ENCODE measurements at places on chromosomes 3 and 15.
A peak's percentile ranks its signal among the peaks of the same experiment; 100 is the strongest.

- no peak for DNase-seq
Measured at GRCh38 chr3:42020684-42021307, 58.9 kb upstream of the ULK4 start.

GRCh38 chr3:178291574-178292370, 244.5 kb upstream of the KCNMB2 start:
- no peak for DNase-seq

GRCh38 chr3:49165771-49166751, at the start of gene CCDC71:
CCDC71 (minus strand) TSS chr3:49166331; CDS start chr3:49164208, 2,123 bp downstream.
- DNase-seq: peak; percentile 65

DNA sequence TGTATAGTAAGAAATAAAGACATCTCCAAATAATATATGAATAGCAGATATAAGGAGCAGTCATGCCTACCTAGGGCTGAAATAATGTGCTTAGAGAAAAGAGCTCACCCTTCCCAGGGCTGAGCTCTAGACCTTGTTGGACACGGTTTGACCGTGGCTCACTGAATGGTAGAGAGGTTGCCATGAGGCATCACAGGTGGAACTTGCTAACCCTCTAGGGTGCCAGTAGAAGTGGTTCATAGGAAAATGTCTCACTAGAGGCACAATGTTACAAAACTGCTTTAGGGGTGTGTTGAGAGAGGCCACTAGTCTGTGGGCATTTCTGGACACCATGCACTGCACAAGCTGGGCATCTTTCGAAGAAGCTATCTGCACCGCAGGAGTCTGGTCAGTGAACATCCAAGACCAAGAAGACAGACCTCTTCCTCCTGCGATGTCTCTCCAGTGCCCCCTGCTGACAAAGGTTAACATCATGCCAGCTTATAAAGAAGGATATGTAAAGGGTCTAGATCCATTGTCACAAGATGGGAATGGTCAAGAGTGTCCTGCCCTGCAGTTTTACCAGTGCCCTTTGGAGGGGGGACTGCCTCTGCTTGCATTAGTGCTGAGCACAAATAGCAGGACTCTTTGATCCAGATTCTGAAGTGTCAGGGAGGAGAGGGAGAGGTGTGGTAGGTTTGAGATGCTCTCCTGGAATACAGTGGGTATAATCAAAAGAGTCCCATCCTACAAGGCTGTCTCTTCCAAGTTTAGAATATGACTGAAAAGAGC, 266.8 kb downstream of the ZNF385D start:
- DNase-seq: peak; percentile 70

GRCh38 chr3:122325769-122326168, 721 bp downstream of the CSTA start:
- DNase-seq: no peak

- no peak for DNase-seq
Measured at GRCh38 chr3:46200790-46201189, 7.3 kb downstream of the CCR1 start.

DNA sequence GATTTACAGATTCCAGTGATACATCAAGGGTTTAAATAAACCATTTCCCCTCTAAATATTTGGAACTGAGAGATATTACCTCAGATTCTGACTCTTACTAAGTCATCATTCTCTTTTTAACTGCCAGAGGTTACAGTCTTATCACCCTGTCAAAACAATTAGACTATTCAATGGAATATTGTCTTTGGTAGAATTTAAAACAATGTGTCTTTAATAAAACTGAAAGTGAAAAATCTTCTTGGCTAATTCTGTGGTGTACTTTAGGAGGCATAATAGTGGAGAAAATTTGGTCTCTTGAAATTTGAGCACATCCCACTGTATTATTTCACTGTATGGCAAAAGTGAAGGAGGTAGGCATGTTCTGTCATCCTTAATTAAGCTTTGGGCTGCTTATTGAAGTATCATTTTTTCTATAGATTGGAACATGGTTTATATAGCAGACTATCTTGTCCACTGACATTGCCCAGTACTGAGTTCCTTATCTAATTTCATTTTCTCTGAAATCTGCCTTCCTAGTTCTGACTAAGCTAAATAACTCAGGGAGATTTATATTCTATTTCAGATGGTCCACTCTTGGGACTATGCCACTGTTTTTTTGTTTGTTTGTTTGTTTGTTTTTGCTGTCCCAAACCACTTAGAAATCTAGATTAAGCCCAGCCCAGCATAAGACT, 48.0 kb upstream of the UTS2B start:
- DNase-seq: no peak

DNA sequence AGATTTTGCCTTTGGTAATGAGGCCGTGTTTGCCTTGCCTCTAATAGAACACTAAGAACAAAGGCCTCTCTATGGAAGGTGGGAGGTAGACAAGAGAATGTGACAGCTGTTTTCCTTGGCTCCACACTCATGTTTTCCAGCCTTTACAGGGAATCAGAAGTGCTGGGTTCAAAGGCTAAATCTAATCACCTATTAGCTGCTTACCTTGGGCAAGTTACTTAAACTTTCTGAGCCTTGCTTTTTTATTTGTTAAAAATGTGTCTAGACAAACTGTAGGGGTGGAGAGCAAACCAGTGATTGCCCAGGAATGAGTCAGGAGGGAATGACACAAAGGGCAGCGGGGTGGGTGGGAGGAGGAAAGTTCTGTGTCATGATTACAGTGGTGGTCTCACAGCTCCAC, 179.0 kb downstream of the P3H2 start:
- DNase-seq: no peak

GRCh38 chr15:89457086-89457485, 39.3 kb downstream of the RHCG start:
- DNase-seq: no peak

GRCh38 chr3:125958511-125959316, 10.3 kb upstream of the ROPN1B start:
- DNase-seq: peak; percentile 76

GRCh38 chr15:49079340-49080039, 33.2 kb upstream of the SECISBP2L start:
- no peak for DNase-seq

- DNase-seq: no peak
Measured at GRCh38 chr3:132783152-132783551, 60.9 kb upstream of the NPHP3 start.

DNA sequence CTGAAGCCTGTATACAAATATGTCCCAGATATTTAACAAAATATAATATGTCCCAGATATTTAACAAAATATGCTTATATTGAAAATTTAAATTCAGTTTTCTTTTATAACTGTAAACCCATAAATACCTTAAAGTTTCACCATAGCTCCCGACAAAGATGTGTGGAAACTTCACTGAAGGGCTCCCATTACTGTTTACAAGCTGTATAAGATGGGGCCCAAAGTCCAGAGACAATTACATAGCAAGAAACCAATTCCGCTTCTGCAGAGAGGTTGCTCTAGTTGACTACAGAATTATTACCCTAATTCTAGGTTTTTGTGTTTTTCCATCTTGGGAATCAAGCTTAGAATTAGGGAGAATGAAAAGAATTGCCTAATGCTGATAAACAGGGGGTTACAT, 102.6 kb upstream of the EPHA6 start:
- no peak for DNase-seq

All from posterior cingulate gyrus (tissue), 11 donors.